Activated CD8-positive, alpha-beta memory T cell treated with anti-CD3 and anti-CD28 coated beads for 4 hours (primary cell): ENCODE measurements at places on chromosomes 13 and 19.

GRCh38 chr13:50129081-50129705, 113.9 kb downstream of the KCNRG start:
- no peak for DNase-seq

GRCh38 chr13:49756263-49756662, 36.2 kb downstream of the KPNA3 start:
- no peak for DNase-seq

DNA sequence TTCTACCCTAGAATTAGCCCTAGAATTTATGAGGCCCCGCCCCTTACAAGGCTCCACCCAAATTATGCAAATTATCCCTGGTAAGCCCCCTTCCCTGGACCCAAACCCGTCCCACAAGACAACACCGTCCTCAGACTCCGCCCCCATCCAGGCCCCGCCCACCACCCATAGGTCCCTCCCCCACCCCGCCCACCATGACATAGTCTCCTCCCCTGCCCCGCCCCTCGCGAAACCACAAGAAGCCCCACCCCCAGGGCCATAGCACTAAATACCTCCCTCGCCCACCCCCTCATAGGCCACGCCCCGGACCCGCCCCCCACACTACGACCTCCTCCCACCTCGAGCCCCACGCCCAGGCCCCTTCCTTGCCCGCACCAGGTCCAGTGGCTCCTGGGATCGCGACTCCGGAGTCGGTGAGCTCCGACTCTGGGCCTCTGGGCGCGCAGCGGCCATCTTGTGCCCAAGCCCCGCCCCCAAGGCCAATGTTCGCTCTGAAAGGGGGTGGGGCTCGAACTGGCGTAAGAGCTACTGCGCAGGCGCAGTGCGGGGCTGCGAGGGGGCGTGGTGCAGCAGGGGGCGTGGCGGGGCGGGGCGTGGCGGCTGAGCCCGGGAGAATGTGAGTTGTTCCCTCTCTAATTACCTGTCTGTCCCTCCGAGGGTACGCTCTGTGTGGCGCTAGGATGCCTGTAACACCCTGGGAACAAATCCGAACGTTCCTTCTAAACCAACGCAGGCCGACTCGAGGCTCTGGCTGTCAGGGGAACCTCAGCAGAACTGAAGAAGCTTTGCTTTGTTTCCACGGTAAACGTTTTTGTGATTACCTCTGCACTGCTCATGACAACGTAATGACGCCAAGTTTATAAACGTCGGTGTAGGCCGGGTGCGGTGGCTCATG, at the start of gene ZNF784:
TSS of gene ZNF784 (minus strand) at position 458 of the 895 bp plus-strand sequence. CDS start at position 453, 5 bp downstream.
- peak; percentile 83 for DNase-seq

DNA sequence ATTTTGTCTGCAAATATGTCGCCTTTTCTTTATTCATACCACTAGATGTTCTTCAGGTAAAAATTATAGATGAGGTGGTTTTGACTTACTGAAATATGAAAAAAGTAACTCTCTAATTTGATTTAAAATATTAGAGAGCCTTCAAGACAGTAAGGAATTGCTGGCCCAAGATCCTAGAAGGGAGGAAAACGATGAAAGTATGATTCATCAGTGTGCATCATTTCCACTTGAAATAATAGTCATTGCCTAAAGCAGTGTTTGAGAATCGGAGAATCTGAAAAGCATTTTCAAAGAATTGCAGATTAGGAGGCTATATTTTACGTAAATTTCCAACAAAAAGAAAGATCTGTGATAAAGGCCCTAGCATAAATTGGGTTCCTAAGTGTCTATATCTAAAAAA, 1707.9 kb upstream of the PRR20A start:
- DNase-seq, result no peak

GRCh38 chr13:37168926-37169325, 63.5 kb upstream of the CSNK1A1L start:
- DNase-seq, result no peak

GRCh38 chr19:34328982-34329381, 36.0 kb upstream of the GPI start:
- DNase-seq, result no peak

DNA sequence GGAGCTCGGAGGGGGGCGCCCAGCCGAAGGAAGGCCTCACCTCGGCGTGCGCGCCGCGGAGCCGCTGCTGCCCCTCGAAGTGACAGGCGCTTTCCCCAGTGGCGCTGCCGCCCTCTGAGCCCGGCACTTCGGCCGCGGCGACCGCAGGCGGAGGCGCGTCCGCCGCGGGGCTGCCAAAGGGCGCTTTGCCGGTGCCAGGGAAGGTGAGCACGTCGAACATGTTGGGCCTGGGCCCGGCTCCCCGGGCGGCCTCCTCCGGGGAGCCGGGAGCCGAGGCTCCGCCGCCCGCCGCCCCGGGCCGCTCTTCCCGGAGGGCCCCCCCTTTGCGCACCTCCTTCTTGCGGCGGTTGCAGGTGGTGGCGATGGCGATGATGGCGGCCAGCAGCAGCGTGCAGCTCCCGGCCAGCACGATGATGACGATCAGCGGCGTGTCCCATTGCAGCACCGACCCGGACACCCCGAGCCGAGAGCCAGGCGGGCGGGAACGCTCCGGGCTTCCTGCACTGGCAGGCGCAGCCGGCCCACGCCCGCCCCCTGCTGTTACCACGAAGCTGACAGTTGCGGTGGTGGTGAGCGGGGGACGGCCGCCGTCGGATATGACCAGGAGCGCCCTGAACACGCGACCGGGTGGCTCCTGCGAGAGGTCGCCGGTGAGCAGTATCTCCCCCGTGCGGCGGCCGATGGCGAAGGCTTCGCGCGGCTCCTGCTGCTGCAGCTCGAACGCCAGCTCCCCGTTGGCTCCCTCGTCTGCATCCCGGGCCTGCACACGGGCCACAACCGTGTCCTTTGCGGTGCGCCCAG, 2.5 kb downstream of the PCDH8 start:
- DNase-seq, result no peak
